ENCODE measurements at places on chromosomes 11 and 22.
A peak's percentile ranks its signal among the peaks of the same experiment; 100 is the strongest.

DNA sequence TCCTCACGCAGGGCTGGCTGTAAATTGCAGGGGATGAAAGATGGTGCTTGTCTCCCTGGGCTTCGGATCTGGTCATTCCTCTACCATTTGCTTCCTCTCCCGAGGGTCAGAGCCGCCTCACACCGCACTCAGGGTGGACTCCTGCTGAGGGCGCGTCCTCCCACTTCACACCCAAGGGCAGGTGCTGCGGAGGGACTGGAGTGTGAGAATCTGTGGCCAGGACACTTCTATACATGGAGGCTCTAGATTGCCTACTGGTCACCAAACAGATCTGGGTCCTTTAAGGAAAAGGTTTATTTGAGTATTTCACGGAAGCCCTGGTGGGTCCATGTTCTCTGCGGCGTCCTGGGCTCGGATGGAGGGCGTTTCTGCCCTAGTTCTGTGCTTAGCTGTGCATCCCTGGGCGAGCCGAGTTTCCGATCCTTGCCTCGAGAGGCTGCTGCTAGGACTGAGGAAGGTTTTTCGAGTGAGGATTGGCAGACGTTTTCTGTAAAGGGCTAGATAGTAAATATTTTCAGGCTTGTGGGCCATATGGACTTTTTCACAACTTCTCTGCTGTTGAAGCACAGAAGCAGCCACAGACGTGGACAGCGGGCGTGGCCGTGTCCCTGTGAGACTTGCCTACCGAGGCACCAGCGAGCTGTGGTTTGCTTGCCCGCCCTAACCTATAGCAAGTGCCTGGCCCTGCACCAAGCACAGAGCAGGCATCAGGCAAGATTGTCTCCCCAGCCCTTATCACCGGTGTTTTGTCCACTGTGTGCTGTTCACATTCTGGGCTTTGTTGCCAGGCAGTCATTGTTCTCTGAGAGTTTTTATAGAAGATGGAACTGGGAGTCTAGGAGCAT lies 279.0 kb downstream of the TBC1D22A start:
- DNase-seq = no peak

DNA sequence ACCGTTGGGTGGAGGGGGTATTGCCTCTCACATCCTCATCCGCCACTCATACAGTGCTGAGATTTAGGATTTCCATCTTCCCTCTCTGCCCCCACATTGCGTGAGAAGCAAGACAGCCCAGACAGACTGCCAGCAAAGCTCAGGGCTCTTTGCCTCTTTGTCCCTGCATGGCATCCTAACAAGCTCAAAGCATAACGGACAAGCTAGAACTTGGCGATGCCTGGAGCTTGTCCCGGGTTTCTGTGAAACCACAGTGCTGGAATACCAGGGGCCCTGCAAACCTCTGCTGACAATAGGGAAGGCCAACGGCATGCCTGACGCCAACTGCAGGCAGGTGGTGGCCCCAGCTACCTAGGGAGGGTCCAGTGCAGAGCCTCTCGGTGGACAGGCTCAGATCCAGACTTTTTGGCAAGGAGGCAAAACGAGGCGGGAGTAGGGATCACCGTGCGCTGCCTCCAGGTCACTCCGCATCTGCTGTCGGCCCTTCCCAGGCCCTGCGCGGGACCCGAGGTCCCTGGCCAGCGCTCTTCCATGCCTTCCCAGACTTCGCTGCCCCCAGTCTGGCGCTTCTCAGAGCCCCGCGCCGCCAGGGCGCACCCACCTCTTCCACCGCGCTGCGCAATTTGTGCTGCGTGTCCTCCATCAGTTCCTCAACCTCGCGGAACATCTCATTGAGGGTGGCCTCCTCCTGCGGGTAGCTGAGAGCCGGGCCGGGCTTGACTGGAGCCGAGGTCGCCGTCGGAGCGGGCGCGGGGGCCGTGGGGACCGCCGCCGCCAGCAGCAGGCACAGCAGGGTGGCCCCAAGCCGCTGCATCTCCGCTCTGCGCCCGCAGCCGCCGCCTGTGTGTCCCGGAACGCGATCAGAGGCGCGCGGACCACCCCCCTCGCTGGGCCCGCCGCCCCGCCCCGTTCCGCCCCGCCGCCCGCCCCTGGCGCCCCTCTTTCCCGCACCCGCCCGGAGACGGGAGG lies at the start of gene DKK3:
DKK3 (minus strand) TSS at position 858 of the 969 bp plus-strand sequence; CDS start at position 814, 44 bp downstream.
- DNase-seq = peak; percentile 7

- peak; percentile 18 for DNase-seq
Measured at GRCh38 chr11:112219476-112220232, 6.6 kb upstream of the PTS start.

DNA sequence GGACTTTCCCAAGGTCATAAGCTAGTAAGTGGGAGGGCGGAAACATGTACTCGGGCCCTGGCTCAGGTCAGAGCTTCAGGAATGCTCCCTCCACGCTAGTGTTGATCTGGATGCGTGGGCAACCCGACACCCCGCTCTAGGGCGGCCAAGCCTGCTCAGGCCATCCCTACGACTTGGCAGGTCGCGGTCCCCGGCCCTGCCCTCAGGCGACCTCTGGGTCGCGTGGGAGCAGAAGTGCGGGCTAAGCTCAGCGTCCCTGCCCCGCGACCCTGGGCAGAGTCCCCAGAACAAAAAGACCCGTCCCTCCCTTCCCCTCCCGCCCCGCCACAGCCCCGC lies 781 bp upstream of the TEF start:
- no peak for DNase-seq

GRCh38 chr22:29369460-29369859 lies 18.9 kb downstream of the AP1B1 start:
- no peak for DNase-seq

GRCh38 chr22:25407226-25407858 lies 157.1 kb upstream of the GRK3 start:
- DNase-seq = no peak

DNA sequence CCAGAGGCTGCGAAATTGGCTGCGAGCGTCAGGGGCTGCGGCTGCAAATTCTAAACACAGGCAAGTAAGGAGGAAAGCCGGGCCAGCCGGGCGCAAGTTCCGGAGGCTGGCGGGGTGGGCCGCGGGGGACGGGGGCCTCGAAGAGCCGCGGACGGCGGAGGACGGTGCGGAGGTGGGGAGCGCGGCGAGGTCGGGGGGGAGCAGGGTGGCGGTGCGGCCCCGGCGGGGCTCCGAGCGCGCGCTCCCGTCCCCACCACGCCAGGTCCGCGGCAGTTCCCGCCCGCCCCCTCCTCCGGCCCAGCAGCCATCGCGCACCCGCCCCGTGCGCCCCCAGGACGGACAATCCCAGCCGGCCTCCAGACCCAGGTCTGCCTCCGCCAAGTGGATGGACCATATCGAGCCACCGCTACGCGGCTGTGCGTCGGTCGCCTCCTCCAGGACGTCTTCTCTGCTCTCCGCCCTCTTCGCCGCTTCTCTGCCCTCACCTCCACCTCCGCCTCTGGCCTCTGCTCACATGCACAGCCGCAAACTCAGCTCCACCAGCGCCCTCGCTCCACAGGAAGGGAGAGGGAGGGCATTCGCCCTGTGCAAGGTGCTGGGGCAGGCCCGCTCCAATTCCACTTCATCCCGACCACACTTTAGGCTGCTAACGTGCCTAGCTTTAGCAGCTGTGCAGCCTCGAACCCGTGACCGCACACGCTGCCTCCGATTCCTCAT lies 7.2 kb downstream of the ELFN2 start:
- peak; percentile 35 for DNase-seq

DNA sequence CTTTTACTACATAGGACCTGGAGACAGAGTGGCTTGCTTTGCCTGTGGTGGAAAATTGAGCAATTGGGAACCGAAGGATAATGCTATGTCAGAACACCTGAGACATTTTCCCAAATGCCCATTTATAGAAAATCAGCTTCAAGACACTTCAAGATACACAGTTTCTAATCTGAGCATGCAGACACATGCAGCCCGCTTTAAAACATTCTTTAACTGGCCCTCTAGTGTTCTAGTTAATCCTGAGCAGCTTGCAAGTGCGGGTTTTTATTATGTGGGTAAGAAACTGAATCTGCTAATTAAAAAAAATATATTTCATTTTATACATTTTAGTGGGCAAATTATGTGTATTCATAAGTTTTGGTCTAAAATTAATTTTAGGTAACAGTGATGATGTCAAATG lies 7.8 kb downstream of the BIRC3 start:
- no peak for DNase-seq

GRCh38 chr11:129248618-129249017 lies 56.5 kb upstream of the ARHGAP32 start:
- DNase-seq = no peak

- peak; percentile 63 for DNase-seq
Measured at GRCh38 chr11:62444236-62444833, 25.5 kb downstream of the SCGB1A1 start.

DNA sequence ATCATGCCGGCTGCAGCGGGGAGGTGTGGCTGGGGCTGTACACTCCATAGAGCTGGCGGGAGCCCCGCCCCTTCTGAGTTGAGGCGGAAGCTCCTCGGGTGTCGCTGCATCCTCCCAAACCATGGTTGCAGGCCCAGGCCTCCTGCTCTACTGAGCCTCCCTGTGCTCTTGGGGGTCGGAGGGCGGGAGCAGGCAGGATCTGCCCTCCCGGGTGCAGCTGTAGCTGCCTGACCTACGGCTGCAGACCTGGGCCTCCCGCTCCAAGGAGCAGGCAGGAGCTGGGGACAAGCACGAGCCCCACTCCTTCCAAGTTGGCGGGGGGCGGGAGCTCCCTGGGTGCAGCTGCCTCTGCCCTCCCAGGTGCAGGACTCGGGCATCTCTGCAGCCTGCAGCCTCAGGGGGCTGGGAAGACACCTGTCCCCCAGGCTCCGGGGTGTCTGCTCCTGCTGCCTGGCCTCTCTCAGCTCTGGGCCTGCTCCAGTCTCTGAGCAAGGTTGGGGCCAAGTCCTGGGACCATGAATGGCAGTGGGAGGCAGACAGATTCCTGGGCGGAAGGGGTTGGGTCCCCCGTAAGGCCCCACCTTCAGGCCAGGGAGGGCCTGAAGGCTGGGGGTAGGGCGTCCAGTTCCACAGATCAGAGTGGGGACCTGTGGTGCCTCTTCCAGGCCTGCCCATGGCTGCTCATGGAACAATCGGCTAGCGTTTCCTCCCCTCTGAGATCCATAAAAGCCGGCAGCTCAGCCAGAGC lies 46.4 kb upstream of the SC5D start:
- DNase-seq = no peak

DNA sequence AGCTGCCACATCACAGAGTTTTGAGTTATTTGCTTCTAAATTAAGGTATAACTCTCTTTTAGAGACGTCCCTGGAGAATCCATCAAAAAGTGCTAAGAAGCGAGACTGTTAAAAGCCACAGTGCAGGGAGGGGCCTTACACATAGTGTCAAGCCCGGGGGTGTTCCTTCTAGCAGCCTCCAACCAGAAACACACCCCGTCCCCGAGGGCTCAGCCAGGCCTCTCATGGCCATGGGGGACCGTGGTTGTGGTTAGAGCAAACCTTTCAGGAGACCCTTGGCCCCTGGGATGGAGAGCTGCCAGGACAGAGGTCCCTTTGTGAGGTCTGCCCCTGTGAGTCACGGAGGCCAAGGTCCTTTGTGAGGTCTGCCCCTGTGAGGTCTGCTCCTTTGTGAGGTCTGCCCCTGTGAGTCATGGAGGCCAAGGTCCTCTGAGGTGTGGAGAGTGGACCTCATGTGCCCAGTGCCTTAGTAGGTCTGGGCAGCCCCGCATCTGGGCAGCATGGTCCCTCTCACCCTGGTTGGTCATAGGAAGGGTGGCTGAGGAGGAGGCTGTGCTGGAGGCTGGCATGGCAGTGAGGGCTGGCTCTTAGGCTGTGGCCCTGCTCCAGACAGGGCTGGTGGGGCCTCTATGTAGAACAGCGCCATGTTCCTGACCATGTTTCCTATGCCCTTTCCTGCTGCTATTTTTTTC lies 5.4 kb downstream of the GNAZ start:
- DNase-seq = no peak

- peak; percentile 74 for DNase-seq
Measured at GRCh38 chr22:36374603-36375024, 13.2 kb downstream of the MYH9 start.

DNA sequence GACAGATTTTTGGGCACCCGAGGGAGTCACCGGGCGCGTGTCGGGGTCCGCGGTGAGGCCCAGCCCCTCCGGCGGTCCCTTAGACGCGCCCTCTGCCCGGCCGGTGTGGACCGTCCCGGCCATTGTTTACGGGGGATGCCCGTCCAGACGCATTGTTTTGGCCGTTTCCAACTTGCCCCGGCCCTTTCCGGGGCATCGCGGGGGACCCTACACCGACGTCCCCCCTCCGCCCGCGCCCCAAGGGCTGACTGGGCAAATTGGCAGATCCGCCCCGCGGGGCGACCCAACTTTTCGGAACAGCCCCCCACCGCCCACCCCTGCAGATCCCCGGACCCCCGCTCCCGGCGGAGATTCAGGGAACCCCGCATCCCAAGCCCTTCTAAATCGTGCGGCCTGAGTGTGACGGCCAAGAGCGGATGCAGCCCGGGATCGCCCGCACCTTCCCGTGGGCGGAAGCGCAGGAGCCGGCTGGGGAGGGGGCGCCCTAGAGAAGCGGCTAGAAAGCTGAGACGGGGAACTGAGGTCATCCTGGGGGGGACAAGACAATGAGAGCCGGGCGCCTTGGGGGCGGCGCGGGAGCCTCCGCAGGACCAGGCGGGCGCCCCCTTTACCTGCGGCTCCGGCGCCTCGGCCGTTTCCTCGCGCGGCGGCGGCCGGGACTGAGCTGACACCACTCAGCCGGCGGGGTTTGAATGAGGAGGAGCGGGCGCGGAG lies 17.1 kb upstream of the CCT8L2 start:
- DNase-seq = peak; percentile 3

- DNase-seq = peak; percentile 59
Measured at GRCh38 chr11:72684236-72684912, 10.2 kb upstream of the PDE2A start.

GRCh38 chr11:75538150-75538942 lies 12.6 kb upstream of the GDPD5 start:
- no peak for DNase-seq

- DNase-seq = no peak
Measured at GRCh38 chr11:121535129-121535796, 82.5 kb upstream of the SORL1-AS1 start.
